ENCODE measurements at places on chromosomes 6 and 20.

GRCh38 chr20:38551056-38551626 lies 29.9 kb upstream of the ADIG start:
- no peak for DNase-seq

GRCh38 chr6:20117474-20117873 lies 94.8 kb downstream of the MBOAT1 start:
- peak; percentile 45 for DNase-seq

DNA sequence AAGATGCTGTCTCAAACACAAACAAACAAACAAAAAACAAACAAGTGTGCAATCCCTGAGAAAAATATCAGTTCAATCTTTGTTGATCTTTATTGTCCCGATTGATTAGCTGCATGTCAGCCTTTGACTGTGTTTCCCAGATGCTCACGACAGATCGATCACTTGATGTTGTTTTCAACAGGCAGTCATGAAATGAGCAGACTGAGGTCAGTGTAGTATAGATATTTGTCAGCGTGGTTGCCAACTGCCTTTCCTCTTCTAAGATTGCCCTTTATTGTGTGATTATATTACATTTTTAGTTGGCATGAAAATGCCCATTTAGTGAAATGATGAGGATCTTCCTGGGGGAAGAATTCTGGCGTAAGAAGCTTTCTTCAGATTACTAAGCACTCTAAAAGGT lies 25.6 kb downstream of the UTRN start:
- DNase-seq = no peak

DNA sequence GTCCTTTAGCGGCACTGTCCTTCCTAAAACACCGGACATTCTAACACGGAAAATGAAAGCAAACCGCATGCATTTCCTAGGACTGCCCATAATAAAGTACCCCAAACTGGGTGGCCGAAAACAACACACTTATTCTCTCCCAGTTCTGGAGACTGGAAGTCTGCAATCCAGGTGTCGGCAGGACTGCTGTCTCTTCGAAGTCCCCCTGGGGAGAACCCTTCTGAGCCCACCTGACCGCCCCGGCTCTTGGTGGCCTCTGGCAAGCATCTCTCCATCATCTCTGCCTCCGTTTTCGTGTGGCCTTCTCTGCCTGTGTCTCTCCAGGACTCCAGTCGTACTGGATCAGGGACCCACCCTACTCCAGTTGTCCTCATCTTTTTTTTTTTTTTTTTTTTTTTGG lies 55.4 kb downstream of the SYNJ2 start:
- DNase-seq = no peak

- DNase-seq = peak; percentile 46
Measured at GRCh38 chr20:58450254-58450653, 61.2 kb downstream of the VAPB start.

DNA sequence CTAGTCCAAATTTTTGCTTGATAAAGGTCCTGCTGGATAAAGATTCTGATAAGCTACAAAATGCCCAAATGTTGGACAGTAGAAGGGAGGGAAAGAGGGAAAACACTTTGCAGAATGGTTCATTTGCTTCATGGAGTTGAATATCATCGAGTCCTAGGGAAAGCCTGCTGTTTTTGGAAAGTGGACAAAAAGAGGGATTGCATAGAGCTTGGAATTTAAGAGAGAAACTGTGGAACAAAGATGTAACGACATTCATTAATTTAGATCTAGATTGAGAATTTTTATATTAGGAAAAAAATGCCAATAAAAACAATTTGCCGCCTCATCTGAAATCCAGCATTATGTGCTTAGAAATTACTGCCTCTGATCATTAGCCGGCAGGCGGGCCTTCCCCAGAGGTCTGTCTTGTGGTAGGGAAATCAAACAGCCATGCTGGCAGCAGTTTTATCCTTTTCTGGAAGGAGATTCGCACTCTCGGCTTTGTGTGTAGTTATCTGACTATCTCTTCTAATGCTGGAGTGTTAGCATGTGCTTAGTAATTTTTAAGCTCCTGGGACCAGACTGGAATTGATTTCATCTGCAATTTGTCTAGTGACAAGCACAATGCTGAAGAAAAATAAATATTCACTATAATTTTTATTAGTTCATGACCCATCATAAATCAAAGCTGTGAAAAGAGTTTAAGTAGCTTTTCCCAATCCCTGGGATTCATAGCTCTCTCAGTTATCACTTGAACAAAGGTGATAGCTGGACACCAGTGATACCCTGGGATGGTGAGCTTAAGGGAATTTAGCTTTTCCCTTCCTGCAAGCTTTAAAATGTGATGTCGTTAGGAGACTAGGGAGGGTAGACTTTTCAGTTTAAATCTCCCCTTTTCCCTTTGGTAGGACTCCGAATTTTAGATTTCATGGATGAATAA lies 329.5 kb downstream of the PRL start:
- DNase-seq = no peak

GRCh38 chr6:13795041-13795750 lies 19.2 kb downstream of the MCUR1 start:
- peak; percentile 80 for DNase-seq

- no peak for DNase-seq
Measured at GRCh38 chr6:160180706-160181105, 59.1 kb downstream of the SLC22A1 start.

DNA sequence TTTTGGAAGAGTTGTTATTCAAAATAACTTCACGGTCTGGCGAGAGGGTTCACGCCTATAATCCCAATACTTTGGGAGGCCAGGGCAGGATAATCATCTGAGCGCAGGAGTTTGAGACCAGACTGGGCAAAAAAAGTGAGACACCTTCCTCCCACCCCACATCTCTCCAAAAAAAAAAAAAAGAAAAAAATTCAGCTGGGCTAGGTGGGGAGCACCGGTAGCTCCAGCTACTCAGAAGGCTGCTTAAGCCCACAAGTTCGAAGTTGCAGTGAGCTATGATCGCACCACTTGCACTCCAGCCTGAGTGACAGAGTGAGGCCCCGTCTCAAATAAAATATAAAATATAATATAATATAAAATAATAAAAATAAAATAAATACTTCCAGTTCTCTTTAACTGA lies 10.4 kb downstream of the OR2B2 start:
- DNase-seq = no peak

GRCh38 chr6:79546186-79546585 lies 9.0 kb upstream of the LCA5 start:
- no peak for DNase-seq

- no peak for DNase-seq
Measured at GRCh38 chr20:38926934-38927616, 858 bp downstream of the FAM83D start.

DNA sequence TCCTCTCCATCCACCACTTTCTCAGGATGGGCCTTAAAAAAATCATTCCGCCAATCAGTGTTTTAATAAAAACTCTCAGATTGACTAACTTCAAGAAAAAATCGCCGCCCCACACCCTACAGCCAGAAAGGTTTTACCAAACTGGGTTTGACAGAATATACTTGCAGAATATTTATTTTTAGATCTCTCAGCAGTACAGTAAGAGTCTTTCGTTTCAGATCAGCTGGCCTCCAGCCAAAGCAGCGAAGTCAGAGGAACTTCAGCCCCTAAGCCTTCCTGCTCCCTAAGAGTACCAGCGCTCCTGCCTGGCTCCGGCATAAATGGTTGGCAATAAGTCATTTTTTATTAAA lies 24.7 kb downstream of the TBC1D7 start:
- peak; percentile 75 for DNase-seq

DNA sequence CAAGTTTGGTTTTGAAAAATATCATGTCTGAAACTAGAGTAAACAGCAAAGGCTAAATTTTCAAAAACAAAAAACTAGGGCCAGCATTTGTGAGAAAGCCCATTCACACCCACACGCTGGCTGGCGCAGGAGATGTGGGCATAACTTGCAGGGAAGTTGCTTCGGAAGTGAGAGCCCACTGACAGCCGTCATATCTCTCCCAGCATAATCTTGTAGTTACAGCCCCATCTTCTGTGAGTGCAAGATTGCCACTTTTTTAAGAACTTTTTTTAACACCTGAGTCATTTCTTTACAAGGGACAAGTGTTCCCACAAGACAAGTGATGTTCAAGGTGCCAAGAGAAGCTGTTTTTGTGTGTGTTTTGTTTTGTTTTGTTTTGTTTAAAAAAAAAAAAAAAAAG lies 212.5 kb upstream of the CNR1 start:
- DNase-seq = no peak

DNA sequence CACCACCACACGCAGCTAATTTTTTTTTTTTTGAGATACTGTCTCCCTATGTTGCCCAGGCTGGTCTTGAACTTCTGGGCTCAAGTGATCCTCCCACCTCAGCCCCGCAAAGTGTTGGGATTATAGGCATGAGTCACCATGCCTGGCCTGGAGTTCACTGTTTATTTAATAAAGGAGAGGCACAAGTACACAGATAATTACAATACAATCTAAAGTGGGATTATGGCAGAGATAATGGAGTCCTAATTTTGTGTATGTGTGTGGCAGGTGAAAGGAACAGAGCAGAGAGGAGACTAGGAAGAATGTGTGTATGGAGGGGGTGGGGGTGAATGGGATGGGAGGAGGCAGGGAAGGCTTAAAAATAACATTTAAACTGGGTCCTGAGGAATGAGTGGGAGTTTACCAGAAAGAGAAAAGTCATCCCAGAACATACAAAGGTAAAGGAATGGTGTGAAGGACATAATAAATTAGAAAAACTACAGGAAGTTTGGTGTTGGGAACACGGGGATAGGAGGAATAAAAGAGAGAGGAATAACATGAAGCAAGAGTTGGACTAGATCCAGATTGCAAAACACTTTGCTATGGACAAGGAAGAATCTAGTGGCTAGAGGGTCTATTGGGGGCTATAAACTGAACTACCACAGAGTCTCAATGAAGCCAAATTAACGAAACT lies 4.4 kb downstream of the NCOA5 start:
- DNase-seq = no peak

DNA sequence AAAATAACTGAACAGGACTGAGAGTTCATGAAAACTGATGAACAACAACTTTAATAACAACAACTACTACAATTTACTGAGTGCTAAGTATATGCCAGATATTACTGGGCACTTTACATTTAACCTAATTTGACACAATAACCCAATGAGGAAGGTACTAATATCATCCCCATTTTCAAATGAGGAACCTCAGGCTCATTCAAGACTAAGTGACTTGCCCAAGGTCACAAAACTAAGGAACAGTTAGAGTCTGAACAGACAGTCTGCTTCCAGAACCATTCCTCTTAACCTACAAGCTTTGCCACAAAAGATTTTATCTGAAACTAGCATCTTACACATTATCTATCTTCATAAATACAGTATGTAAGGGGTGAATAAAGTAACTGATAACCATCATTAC lies 10.6 kb upstream of the NDRG3 start:
- no peak for DNase-seq

DNA sequence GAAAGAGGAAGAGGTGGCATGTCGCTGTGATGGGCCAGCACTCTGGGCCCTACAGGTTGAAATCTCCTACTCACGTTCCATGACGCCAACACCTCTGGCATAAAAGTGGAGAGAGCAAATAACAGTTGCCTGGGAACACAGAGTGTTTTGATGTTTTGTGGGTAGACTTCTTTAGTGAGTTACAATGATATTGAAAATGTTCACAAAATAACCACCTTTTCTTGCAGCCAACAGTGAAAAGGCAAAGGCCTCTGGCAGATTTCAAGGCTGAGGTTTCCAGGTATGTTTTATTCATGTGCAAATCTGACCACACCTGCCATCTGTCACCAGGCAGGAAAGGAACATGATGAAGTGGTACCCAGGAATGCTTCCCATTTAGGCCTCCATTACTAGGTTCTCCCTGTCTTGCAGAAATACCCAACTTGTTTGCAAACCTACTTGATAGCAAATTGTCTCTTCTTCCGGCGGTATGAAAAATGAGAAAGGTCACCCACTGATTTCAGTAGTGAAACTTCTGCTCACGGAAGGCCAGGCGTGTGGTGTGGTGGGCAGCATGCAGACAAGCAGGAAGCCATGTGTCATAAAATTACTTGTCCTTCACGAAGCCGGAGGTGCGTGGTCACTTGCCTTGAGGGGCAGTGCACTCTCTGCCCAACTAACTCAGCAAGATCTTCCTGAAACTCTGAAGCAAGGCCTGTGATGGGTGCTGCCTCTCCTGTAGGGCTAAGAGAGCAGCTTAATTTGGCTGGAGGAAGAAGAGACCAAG lies 299.1 kb upstream of the PRDM1 start:
- peak; percentile 31 for DNase-seq

DNA sequence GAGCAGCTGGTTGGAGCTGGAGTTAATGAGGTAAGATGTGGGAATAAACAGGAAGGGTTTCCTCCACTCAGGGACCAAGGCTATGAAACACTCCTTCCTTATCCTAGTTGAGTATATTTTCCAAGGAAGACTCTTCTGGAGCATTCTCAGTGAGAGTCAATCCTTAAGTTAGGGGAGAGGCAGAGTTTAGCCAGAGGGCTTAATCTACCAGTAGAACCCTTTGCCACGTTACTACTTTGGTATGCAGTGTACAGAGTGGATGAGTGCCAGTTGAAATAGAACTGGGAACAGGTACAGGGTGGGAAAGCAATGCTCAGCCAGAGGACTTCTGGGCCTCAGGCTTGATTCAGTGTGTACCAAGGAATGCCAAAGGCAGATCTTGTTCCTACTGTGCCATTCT lies 114.3 kb downstream of the UBE3D start:
- DNase-seq = no peak

Data from GM10248 (cell line).